Left renal pelvis (tissue), 4 donors: ENCODE measurements at places on chromosomes 16 and 17. TPM values are rescaled to one million over a fixed set of nuclear protein-coding genes. Genes with fewer than 3 reads are reported as not detected.

FOXN1 gene
- 0.34 TPM for polyA plus RNA-seq

RNF112 gene
- polyA plus RNA-seq: 0.82 TPM

ABCC12 gene
- polyA plus RNA-seq: not detected

SALL1 gene
- 107 TPM for polyA plus RNA-seq

WNT9B gene
- 0.16 TPM for polyA plus RNA-seq

SCN4A gene
- polyA plus RNA-seq: 1.2 TPM

OTOP3 gene
- polyA plus RNA-seq: not detected

TPPP3 gene
- polyA plus RNA-seq: 52.6 TPM

DNAJA2 gene
- polyA plus RNA-seq: 99.0 TPM

MT1G gene
- polyA plus RNA-seq: 173 TPM

STUB1 gene
- 115 TPM for polyA plus RNA-seq

GRCh38 chr16:69794486-69794885 is 32.4 kb downstream of the WWP2 start:
- no peak for DNase-seq

DNA sequence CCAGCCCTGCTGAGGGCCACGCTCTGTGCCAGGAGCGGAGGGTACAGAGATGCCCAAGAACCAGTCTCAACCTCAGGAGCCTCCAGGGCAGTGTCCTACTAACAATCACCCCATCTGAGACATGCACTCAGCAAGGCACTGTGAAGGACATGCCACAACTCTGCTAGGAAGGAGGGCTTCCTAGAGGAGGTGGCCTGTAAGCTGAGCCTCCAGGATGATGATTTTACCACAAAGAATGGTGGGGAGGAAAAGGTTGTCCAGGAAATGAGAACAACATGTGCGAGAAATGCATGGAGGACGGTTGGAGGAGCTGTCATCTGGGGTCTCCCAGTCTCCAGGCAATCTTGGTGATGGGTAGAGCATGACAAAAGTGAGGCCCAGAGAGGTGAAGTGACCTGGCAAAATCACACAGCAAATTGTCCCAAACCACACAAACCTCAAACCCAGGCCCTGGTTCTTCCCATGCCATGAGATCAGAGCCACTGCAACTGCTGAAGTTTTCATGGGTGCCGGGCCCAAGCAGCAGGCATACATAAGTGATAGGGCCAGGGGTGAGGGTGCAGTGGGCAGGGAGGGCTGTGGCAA is 30.5 kb downstream of the CNGB1 start:
- DNase-seq: no peak

DNA sequence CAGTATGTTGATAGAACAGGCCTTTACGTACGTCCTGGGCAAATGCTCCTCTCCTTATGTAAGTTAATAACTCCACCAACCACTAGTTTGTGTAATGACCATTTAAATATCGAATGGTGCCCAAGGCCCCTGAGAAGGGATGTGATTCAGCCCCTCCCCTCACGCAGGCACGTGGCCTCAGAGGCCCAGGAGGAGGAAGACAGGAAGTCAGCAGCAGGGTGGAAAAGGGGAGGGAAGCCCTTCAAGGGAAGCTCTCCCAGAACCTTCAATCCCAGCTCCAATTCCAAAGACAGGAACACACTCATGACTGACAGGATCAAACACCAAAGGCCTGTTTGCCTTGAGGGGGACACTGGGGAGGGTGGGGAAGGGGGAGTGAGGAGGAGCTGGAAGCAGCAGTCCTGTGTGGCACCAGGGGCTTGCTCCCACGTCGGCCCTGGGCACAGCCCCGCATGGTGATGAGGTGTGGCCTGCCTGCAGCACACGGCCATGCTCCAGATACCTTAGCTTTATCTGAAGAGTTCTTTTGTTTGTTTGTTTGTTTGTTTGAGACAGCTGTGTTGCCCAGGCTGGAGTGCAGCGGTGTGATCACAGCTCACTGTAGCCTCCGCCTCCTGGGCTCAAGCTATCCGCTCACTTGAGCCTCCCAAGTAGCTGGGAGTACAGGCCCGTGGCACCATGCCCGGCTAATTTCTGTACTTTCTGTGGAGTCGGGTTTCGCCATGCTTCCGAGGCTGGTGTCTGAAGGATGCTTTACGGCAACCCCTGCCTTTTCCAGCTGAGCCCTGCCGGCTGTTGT is 105.0 kb downstream of the ZNF778 start:
- DNase-seq: no peak

- no peak for DNase-seq
These were observed 5.9 kb downstream of the BBS2 start for GRCh38 chr16:56513972-56514371.

DNA sequence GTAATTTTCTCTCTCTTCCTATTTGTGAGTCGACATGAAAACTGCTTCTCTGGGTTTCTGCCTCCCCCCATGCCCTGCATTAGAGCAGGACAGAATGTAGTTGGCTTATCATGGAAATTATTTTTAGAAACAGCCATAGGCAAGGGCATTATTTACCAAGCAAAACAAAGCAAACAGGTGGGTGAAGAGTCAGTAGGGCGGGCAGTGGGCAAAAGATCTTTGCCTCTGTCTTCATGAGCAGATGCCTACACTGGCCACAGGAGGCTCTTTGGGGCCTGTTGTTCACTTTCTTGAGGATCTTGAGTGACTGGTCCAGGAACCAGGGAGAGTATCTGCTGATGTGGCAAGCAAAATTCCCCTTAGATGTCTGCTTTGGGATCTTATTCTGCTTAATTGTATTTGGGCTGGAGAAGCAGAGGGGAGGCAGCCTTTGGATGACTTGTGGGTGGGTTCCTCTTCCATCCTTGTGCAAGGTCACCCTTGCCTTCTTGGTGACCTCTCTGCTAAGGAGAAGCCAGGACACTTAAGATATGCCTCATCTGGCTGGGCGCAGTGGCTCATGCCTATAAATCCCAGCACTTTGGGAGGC is 42.5 kb upstream of the CLEC19A start:
- no peak for DNase-seq
